Lower leg skin (tissue), 4 donors: ENCODE measurements at places on chromosomes 1 and 21. TPM values are rescaled to one million over a fixed set of nuclear protein-coding genes. Genes with fewer than 3 reads are reported as not detected.

Gene RGSL1
- total RNA-seq: not detected

DNA sequence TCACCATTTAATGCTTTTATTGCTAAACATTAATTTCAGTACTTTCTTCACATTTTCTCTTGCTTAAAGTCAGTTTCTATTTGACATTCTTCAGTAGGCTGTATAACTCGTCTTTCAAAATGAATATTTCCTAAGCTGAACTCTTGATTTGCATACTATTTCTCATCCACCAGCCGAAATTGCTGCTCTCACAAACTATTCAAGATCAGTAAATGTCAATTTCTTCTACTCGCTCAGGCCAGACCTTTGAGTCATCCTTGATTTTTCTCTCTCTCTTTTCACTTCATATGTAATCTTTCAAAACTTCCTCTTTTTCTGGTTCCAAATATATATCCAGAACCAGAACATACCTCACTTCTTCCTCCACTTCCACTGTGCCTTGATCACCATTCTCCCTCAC is 990.0 kb downstream of the KCNT2 start:
- DNase-seq: no peak

DNA sequence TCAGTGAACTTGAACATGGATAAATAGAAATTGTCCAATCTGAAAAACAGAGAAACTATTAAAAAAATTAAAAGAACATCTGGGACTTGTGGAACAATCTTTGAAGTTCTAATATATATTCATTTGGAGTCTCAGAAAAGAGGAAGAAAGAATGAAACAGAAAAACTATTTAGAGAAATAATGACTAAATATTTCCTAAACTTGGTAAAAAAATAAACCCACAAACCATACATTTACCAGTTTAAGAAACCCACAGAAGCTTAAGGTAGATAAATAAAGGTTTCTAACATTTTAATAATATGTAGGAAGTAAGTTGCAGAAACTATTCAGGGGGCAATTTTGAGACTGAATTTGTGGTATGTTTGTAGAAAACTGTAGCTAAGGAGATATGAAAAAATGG is 437.8 kb downstream of the PTBP2 start:
- DNase-seq: no peak

DNA sequence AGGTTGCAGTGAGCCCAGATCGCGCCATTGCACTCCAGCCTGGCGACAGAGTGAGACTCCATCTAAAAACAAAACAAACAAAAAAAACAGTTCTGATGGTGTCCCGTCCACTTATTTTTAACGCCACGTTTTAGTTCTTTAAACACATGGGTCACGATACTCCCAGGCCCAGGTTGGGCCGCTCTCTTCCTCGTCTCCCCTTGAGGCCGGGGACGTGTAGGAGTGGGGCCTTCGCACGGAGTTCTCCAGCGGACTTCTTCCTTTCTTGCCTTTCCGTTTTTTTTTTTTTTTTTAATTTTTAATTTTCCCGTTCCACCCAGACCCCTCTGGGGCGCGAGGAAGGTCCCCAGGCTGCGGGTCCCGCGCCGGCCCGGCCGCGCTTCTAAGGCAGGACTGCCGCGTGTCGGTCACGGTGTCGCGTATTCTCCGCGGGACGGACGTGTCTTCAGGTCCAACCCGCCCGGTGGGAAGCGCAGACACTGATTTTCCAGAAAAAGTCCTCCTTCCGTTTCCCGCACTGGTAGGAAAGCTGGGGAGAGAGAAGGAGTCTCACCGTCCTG is 47.5 kb upstream of the SLC19A1 start:
- no peak for DNase-seq

Gene CTSS
- total RNA-seq: 11.4 TPM

DNA sequence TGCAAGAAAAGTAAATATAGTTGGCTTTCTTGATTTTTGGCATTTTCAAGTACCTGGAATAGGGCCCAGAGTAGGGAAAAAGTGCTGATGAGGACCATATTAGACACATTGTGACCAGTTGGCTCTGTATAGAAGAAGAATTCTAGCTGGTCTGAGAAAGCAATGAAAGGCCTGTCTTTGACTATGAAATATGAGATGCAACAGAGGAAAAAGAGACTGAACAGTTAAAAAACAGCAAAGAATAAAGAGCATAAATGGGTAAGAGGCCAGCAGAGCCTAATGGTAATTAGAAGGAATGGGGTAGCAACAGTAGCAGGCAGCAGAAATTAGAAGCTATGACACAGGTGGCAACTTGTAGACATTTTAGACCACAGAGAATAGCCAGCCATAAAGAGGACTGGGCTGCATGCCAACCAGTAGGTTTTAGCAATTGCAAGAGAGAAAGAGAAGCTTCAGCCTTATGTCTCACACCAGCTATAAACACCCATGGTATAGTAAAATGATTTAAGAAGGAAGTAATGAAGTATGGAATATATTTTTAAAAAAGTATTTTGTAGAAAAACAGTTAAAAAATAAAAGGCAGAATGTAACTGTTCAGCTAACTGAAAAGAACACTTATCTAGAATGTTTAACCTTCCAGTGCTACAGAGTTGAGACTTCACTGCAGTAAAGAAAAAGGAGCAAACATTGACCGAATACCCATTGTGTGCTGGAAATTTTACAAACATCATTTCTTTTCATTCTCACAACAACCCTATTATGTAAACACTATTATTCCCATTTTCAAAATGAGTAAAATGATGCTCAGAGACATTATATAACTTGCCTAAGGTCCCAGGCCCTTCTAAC is 114.1 kb downstream of the LHX4 start:
- no peak for DNase-seq
